PC-3 (cell line): ENCODE measurements at places on chromosomes 1 and 21. TPM values are rescaled to one million over a fixed set of nuclear protein-coding genes. Genes with fewer than 3 reads are reported as not detected.

- DNase-seq: no peak
These were observed 97.4 kb downstream of the PRDM2 start for GRCh38 chr1:13797397-13797796.

HMGCS2 gene
- not detected in 2 replicates for total RNA-seq

PLA2G2C gene
- total RNA-seq: 0.12 TPM in 1 of 2 replicates, not detected in the other

GRCh38 chr1:178551307-178551706 is 38.4 kb downstream of the TEX35 start:
- no peak for DNase-seq

CFHR2 gene
- total RNA-seq: not detected in 2 replicates

DNA sequence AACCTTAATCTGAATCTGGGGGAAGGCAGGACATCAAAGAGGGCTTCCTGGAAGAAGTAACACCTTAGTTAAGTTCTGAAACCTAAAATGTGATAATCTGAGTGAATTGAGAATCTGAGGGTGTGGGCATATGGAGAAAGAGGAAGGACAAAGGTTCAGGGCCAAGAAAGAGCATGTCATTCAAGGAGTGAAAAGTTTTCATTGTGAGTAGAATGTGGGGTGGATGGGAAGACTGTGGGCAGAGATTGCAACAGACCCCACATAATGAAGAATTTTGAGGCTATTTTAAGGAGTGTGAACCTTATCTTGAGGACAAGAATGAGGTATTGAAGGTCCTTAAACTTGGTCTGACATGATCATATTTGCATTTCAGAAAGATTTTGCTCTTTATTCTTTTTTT is 227.2 kb downstream of the PTGER3 start:
- no peak for DNase-seq

DNA sequence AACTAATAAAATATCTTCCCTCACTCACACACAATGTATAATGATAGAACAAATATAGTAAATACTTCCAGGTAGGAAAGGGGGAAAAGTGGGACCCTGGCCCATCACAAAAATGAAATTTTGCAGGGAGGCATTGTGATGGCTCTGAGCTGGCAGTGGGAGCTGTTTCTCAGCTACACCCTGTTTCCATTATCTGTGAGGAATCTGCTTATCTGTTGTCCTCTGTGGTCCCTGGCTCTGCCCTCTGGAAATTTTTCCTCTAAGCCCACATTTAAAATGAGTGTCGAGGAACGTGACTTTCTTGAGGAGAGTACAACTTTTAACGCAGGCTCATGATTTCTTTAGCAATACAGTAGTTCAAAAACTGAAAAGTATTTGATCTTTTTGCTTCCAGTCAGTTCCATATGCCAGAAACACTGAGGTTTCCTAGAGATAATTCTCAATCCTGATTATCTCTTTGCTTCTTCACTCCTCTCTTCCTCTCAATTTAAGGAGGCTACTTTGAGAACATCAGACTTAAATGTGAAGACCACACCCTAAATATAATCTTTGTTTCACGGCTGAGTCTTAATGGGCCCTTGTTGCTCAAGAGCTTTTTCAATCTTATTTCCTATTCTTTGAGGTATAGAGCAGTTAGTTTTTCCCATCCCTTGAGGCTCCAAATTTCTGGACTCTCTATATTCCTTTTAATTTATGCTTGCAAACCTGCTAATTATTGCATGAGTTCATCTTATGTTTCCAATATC is 5.0 kb upstream of the EEIG2 start:
- no peak for DNase-seq

EPHB2 gene
- total RNA-seq: 21.0 and 23.2 TPM in 2 replicates

DNA sequence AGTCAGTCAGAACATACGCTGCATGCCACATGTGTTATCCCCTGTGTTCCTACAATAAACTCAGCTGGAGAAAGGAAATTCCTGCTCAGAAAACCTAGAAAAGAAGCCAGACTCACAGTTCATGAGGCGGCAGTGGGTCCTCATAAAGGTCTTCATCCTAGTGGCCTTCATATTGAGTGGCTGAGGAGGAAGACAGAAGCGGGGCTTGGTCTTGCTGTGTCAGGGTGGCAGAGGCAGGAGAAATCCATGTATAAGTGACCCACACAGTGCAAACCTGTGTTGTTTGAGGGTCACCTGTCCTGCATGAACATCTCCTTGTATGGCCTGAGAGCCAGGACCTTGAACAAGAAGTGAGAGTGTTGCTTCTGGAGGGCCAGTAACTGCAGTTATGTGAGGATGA is 4.0 kb upstream of the WNT3A start:
- no peak for DNase-seq

GRCh38 chr1:89523572-89524368 is 859 bp upstream of the LRRC8B start:
- peak; percentile 40 for DNase-seq

GRCh38 chr1:169392406-169392805 is 24.4 kb downstream of the BLZF1 start:
- no peak for DNase-seq

SLC1A7 gene
- 0.23 and 0.26 TPM in 2 replicates for total RNA-seq

- DNase-seq: no peak
These were observed 631.9 kb upstream of the ADGRL4 start for GRCh38 chr1:79638382-79638781.

GRCh38 chr21:36591326-36591970 is 107.5 kb upstream of the SIM2 start:
- DNase-seq: peak; percentile 25

KRTAP19-1 gene
- total RNA-seq: not detected in 2 replicates

GRCh38 chr1:2405588-2406295 is 6.6 kb downstream of the PEX10 start:
- no peak for DNase-seq

GRCh38 chr1:117231312-117231711 is 20.6 kb upstream of the VTCN1 start:
- DNase-seq: no peak

- DNase-seq: peak; percentile 31
These were observed 953 bp downstream of the PTPRU start for GRCh38 chr1:29237129-29237821.

TNFAIP8L2 gene
- not detected in 2 replicates for total RNA-seq
